PC-9 (cell line): ENCODE measurements at places on chromosomes 2 and 18. TPM values are rescaled to one million over a fixed set of nuclear protein-coding genes. Genes with fewer than 3 reads are reported as not detected.

DNA sequence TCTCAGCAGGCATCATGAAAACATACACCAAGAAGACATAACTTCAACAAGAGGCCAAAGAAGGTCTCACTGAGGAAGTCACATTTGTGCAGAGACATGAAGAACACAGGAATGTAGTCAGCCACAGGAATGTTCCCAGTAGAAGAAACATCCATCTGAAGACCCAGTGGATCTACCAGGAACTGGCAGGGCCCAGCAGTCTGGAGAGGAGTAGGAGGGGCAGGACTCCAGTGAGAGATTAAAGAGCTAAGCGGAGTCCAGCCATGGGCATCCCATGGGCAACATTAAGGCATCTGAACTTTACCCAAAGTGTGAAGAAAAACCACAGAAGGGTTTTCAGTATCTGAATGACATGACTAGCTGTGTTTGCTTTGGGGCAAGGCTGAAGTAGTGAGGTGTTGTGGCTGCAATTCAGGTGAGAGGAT lies 103.1 kb downstream of the UPP2 start:
- DNase-seq = peak; percentile 7
- H3K27ac ChIP-seq = no peak overlapping the region
- no peaks in the 10 kb centered on the region for H3K27me3 ChIP-seq
- no peaks in the 10 kb centered on the region for H3K36me3 ChIP-seq

GRCh38 chr2:162058973-162059668 lies 14.9 kb downstream of the DPP4 start:
- DNase-seq = no peak
- no peaks in the 10 kb centered on the region for H3K27me3 ChIP-seq
- no peak overlapping the region for H3K4me3 ChIP-seq
- no peak overlapping the region for H3K27ac ChIP-seq
- no peaks in the 10 kb centered on the region for H3K36me3 ChIP-seq

- H3K36me3 ChIP-seq = no peaks in the 10 kb centered on the region
- peaks cover 10% of the 10 kb centered on the region for H3K4me1 ChIP-seq
- no peaks in the 10 kb centered on the region for H3K27me3 ChIP-seq
Observed at GRCh38 chr2:85800586-85800985, 46.8 kb downstream of the ATOH8 start.

GRCh38 chr18:45510656-45511055 lies 104.6 kb upstream of the SLC14A2 start:
- H3K27ac ChIP-seq = no peak overlapping the region
- no peak for DNase-seq
- no peaks in the 10 kb centered on the region for H3K36me3 ChIP-seq
- H3K4me1 ChIP-seq = no peaks in the 10 kb centered on the region
- H3K4me3 ChIP-seq = no peak overlapping the region
- peaks cover 63% of the 10 kb centered on the region for H3K27me3 ChIP-seq

DNA sequence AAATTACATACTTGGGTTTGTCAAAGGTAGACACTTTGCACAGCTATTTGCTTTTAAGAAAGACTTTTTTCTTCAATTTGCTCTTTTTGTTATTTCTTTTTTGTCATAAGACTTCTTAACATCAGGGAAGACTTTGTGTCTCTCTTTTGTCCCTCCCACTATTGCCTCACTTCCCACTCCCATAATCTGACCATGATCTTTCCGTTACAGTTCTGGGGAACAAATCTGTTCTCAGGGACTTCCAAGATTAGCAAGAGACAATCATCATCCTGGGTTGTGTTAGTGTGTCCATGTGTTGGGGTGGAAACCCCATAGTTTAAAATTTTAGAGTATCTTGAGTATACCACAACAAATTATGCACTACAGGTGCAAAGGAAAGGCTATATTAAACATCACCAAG lies 75.3 kb downstream of the REV1 start:
- no peaks in the 10 kb centered on the region for H3K27me3 ChIP-seq
- no peak for DNase-seq
- no peak overlapping the region for H3K4me3 ChIP-seq
- H3K27ac ChIP-seq = no peak overlapping the region
- peaks cover 45% of the 10 kb centered on the region for H3K36me3 ChIP-seq

DNA sequence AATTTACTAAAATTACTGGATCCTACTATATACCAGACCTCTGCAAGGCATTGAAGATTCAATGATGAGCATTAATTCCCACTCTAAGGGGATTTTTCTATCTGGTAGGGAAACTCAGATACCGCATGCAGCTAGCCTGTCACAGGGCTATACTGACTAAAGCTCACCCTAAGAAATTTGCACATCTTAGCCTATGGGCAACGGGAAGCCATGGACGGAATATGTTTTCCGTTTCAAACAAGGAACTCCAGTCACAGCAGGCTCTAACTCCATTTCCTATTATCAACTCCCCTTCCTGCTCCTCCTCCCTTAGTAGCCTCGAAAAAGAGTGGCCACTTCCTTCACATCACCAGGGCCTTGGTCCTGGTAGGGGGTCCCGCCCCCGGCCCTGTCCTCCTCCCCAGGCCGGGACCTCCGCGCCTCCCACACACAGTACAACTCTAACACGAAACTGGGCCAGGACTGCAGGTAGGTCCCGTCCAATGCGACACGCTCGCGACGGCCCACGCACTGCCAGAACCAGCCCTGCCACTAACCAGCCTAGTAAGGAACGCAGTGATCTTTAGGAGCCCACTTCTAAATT lies 659 bp upstream of the COX5B start:
- H3K4me1 ChIP-seq = peaks cover 10% of the 10 kb centered on the region
- DNase-seq = no peak
- peak overlapping the region; percentile 72 for H3K4me3 ChIP-seq
- H3K27ac ChIP-seq = peak overlapping the region; percentile 53
- H3K27me3 ChIP-seq = no peaks in the 10 kb centered on the region

DNA sequence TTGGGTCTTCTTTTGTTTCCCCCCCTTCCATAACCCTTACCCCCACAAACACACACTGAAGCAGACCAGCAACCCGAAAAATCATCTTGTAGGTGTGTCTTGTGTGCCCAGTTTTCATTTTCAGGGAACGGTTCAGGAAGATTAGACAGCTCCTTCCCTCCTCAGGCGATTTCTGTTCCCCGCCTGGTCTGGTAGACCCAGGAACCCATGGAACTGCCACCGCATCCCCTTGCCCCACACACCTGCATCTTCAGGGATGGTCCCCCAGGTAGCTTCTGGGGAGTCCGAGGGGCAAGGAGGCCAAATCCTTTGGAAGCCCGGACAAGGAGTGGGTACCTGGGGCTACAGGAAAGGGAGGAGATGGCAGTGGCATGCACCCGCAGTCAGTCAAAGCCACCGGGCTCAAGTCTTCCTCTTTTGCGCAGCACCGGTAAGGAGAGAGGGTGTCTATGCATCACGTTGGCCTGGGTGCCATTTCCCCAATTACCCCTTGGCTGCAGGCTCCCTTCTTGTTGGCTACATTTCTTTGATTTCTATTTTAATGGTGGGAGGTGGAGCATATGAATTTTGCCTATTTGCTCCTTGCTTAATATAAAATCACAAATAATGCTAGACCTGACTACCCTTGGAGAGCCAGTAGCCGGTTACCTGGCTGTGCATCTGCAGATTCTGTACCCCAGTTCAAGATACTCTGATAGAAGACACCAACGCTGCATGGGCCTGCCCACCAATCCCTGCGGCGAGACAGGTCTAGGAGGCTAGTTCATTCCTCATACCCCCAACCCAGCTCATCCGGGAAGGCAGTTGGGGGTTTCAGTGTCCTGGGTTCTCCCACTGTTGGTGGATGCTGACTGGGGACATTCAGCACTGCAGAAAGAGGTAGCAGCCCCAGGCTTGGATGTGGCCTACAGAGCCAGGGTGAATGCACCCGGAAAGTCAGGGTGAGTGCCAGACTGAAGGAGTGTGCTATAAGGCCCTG lies 30.0 kb upstream of the ATP6V1B1 start:
- H3K27ac ChIP-seq = no peak overlapping the region
- no peaks in the 10 kb centered on the region for H3K36me3 ChIP-seq
- H3K4me3 ChIP-seq = no peak overlapping the region

DNA sequence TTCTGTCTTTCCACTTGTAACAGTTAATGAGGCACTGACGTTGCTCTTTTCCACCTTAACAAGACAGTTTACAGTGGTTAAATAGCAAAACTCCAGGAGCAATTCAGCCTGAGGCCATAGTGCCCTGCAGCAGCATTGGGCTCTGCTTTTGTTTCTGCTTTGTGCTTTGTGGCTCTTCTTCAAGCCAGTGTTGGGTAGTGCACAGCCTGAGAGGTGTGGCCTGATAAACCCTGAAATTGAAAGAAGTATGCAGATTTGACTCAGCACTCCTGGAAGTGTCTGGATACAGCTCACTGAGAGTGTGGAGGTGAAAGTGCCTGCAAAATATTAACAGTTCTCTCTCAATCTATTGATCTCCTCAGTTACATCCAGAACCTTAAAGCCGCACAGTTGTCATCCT lies 63.0 kb downstream of the STK25 start:
- H3K4me3 ChIP-seq = no peak overlapping the region
- no peaks in the 10 kb centered on the region for H3K27me3 ChIP-seq

DNA sequence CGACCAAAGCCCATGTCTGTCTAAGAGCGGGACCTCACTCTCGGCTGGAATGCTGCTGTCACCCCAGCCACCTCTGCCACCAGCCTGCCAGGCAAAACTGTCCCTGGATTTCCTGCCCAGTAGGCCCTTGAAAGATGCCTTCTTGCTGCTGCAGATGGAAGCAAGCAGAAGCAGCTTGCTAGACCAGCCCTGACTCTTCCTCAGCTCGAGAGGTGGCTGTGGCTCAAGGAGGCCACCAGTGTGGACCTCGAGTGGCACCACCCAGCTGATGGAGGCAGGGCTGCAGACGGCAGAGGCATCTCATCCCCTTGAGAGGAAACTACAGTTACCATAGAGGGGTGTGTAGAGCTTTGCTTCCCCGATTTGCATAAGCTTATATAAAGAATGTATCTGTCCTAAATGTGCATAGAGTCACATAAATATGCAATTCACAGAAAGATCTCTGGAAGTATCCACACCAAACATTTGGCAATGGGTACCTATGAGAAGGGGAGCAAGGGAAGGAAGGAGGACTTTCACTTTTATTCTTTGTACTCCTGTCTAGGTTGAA lies 20.6 kb downstream of the ADCY3 start:
- H3K4me3 ChIP-seq = no peak overlapping the region
- H3K36me3 ChIP-seq = peaks cover 3% of the 10 kb centered on the region
- H3K27me3 ChIP-seq = no peaks in the 10 kb centered on the region
- H3K4me1 ChIP-seq = no peaks in the 10 kb centered on the region
- no peak for DNase-seq

The LOXHD1 gene
- not detected in 2 replicates for total RNA-seq

The MAP4K3 gene
- 38.4 and 46.7 TPM in 2 replicates for total RNA-seq

The PRKAG3 gene
- not detected in 2 replicates for total RNA-seq

The EML6 gene
- total RNA-seq = 3.7 and 6.7 TPM in 2 replicates

The SGPP2 gene
- 0.57 and 1.1 TPM in 2 replicates for total RNA-seq

The TRABD2A gene
- total RNA-seq = 0.88 and 2.2 TPM in 2 replicates
